ENCODE measurements at places on chromosomes 5 and 9. TPM values are rescaled to one million over a fixed set of nuclear protein-coding genes. Genes with fewer than 3 reads are reported as not detected.

DNA sequence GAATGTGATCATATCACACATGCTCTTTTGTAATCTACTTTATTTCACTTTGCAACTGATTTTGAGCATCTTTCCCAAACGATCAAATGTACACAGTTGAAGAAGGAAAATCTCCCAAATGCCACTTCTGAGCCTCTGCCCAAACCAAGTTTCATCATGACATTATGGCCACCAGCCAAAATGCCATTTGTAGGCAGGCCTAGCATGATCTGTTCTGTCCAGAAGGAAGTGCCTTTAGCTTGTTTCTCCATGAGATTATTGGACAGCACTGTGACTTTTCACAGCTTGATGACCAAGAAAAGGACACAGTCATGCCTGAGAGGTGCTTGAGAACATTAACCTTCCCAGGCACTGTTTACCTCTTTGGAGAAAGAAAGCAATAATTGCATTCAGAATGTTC is 73.2 kb upstream of the PIP5K1B start:
- no peak for DNase-seq

- DNase-seq, result no peak
These were observed 64.5 kb downstream of the MTREX start for GRCh38 chr5:55372130-55372925.

- no peak for DNase-seq
These were observed 121.8 kb downstream of the SEMA6A start for GRCh38 chr5:116452774-116453368.

GRCh38 chr9:9799287-9799686 is 813.5 kb downstream of the PTPRD start:
- DNase-seq, result no peak

The RNF208 gene
- total RNA-seq, result 0.33 TPM

The EQTN gene
- not detected for total RNA-seq
